ENCODE measurements at places on chromosomes 13 and 19.
A peak's percentile ranks its signal among the peaks of the same experiment; 100 is the strongest.

DNA sequence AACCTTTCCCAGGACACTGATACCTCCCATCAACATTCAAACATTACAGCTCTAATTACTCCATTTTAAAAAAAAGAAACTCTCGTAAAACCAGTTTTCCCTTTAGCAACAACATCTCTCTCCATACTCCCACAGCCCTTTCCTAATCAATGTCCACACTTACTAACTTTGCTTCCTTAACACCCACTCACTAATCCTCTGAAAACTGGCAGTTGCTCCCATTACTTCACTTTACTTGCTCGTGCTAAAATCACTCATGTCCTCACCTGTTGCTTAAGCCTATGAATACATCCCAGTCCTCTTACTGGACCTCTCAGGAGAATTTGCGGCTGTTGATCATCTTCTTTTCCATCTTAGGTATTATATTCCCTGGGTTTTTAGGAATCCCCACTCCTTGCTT, 44.8 kb downstream of the RBM26 start:
- DNase-seq = no peak

DNA sequence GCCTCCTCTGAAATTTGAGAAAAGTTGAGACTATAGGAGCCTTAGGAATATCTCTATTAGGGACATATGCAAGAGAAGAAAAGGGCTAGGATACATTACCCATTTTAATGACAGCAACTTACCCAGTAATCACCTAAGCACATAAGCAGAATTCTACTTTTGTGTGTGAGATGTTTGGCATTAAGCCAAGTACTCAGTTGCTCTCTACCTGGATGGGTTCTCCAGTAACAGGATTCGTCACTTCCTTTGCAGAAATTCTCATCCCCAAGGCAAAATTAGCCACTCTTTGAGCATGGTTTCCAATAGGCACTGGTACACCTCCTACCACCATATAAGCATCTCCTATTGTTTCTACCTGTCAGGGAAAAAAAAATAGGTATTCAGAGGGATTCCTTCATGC, 95.1 kb downstream of the C13orf42 start:
- DNase-seq = no peak

DNA sequence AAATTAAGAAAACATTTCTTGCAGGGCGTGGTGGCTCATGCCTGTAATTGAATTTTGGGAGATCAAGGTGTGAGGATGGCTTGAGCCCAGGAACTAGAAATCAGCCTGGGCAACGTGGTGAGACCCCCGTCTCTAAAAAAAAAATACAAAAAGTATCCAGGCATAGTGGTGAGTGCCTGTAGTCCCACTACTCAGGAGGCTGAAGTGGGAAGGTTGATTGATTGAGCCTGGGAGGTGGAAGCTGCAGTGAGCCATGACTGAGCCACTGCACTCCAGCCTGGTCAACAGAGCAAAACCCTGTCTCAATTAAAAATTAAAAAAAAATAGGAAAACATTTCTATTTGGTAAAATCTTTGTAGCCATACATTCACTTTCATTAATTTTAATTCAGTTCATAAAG, 526.5 kb downstream of the PCDH9 start:
- no peak for DNase-seq

DNA sequence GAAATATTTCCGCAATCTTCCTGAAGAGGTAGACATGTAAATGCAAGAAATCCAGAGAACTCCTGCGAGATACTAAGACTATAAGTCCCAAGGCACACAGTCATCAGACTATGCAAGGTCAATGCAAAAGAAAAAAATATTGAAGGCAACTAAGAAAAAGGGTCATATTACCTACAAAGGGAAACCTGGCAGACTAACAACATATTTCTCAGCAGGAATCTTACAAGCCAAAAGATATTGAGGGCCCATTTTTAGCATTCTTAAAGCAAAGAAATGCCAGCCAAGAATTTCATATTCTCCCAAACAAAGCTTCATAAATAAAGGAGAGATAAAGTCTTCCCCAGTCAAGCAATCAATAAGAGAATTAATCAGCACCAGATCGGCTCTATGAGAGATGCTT, 298.5 kb upstream of the ATXN8OS start:
- DNase-seq = no peak

GRCh38 chr13:109779074-109779473, 7.3 kb downstream of the IRS2 start:
- no peak for DNase-seq

GRCh38 chr13:105247830-105248229, 1287.6 kb downstream of the EFNB2 start:
- DNase-seq = no peak

- DNase-seq = no peak
Measured at GRCh38 chr19:7618771-7619510, 10.4 kb downstream of the XAB2 start.

DNA sequence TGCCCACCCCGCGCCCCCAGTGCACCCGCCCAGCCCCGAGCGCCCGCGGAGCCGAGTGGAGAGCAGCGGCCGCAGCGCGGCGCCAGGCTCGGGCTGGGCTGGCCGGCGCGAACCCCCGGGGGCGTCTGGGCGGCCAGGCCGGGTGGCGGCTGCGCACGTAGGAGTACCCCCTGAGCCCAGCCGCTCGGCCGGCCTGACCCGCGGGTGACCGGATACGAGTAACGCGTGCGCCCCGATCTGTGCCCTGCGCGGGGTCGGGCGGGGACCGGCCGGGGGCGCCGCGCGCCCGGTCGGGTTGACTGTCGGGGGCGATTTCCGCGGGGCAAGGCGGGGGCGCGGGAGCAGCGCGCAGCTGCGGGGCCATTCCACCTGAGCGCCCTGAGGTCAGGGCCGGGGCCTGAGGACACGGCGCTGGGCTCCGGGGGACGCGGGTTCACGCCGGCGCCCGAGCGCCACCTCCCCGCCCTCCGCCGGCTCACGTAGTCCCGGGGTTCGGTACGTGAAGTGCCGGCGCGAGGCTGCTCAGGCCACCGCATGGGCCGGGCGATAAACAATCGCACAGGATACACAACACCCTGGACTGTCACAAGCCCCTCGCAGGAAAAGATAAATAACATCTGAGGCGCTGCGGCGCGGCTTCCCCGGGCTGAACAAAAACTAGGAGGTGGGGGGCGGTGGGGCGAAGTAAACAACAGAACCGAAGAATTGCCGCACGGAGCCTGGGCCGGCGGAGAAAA, 37.6 kb upstream of the FLT1 start:
- peak; percentile 19 for DNase-seq

- DNase-seq = no peak
Measured at GRCh38 chr13:29193083-29193482, 372.9 kb downstream of the MTUS2 start.

DNA sequence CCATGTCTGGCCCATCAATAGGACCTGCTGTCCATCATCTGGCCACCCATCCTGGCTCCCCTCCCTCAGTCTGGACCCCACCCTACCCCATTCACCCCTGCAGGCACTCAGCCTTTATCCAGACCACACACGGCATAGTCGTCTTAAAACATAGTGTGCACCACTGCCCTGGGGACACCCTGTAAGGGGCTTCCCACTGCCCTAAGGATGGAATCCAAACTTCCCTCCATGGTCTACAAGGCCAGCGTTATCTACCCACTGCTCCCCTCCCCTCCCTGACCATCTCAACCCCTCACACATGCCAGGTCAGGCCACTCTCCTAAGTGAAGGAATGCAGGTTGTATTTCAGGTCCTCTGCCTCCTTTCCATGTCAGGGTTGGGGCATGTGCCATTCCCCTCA, 352.7 kb upstream of the ZNF507 start:
- no peak for DNase-seq

DNA sequence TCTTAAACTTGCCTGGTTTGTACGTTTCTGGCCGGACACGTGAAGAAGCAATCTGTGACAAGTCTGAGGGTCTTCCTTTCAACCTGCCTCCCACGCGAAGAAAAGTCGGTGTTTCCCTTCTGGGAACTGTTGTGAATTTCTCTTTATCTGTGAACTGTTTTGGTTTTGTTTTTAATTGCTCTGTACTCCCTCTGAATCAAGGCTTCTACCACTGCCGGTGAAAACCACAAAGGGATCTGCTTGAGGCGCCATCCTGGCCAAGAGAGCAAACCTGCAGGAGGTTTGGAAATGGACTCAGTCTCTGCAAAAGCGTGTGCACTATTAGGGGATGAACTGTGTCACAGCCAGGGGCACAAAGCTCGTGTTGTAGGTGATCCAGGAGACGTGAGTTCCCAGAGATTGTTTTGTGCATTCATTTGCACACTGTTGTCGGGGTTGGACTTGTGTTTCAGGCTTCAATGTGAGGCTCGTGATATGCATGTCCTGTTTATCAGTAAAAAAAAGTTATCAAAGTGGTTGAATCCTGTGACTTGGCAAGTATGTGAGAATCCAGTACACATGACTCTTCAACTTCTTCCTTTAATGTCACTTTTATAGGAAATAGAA, 9.7 kb downstream of the SIGLEC8 start:
- no peak for DNase-seq

DNA sequence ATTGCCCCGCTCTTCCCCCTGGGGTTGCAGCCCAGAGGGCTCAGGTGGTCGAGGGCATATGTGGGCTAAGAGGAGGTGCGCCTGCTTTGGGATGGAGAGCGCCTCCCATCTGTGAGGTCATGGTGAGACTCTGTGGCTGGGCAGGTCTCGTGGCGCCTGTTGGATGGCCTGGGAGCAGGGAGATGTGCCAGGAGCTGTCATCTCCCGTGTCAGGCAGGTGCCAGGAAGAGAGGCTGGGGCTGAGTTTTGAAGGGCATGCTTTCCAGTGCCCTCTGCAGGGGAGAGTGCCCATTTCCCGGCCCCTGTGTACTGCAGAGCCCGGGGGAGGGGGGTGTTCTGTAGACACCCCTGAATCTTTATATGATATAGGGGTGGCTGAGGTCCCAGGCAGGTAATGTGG, 2.8 kb downstream of the WTIP start:
- no peak for DNase-seq

DNA sequence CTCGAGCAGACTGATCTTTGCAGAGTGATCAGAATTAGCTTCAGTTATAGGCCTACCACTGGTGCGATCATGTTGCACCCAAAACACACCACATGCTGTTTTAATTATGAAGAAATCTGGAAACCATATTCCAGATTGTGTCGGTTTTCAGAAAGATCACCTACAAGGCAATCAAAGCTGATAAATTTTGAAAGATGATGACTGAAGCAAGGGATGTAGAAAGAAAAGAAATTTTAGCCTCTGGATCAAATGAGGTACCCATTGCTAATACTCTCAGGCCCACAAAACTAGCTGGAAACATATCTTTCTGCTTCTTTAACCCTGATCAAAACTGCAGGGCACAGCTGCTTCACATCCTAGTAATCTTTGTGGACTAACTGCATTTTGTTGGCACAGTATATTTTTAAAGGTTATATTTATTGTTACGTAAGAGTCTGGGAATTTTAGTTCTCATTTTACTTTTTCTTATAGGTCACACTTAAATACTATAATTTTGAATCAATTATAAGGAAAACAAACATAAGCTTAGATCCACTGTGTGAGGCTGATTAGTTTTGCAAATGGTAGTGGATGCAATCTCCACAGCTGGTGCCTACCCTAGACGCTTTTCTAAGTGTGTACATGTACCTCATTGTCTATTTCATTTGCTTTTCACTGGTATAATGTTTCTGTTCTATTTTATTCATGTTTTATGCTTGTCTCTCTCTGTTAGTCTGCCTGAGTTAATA, 150.9 kb downstream of the RGCC start:
- no peak for DNase-seq

DNA sequence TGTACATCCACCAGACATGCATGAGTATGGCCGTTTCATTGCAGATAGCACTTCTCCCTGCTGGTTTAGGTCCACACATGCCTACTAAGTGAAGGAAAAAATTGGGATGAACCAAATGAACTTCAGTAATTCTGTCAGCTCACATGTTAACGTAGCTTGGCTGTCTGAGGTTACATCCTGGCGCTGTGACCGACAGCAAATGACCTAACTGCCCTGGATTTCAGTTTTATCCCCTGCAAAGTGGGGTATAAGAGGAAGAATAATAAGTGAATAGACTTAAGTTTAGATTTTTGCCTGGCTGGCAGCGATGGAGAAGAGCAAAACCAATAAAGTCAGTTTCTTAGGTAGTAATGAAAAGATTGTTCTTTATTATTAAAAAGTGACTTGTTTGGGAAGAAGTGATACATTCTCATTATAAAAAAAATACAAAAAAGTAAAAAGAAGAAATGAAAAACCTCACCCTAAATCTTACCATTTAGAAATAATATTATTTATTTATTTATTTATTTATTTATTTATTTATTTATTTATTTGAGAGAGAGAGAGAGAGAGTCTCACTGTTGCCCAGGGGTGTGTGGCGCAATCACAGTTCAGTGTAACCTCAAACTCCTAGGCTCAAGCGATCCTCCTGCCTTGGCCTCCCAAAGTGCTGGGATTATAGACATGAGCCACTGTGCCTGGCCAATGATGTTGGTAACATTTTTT, 4.2 kb upstream of the RNF113B start:
- no peak for DNase-seq

DNA sequence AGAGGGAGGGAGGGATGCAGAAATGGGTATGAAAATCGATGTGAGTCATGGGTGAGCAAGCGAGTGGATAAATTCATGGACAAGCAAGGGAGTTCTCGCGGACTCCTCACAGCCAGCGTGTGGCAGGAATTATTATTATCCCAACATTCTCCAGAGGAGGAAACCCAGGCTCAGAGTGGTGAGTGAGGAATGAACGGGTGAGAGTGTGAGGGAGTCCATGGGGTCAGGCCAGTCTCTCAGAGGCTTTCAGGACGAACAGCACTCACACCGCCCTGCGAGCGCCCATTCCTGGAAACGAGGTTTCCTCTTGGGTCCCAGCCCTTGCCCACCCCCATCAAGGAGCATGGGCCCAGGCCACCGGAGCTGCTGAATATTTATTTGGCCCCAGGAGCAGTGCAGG, 6.3 kb upstream of the DNAAF3 start:
- DNase-seq = no peak

DNA sequence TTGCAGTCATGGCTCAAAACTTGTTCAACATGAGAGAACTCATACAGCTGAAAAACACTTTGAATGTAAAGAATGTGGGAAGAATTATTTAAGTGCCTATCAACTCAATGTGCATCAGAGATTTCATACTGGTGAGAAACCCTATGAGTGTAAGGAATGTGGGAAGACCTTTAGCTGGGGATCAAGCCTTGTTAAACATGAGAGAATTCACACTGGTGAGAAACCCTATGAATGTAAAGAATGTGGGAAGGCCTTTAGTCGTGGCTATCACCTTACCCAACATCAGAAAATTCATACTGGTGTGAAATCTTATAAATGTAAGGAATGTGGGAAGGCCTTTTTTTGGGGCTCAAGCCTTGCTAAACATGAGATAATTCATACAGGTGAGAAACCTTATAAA, 20.1 kb downstream of the ZNF283 start:
- DNase-seq = no peak

Data from hindlimb muscle (tissue), 1 donor.